ENCODE measurements at places on chromosomes 7 and 10.

GRCh38 chr10:121335386-121335925, 262.8 kb downstream of the FGFR2 start:
- no peak for DNase-seq

GRCh38 chr7:149291036-149291780, 29.2 kb downstream of the ZNF783 start:
- no peak for DNase-seq

- DNase-seq, result no peak
Measured at GRCh38 chr7:2710286-2710655, 22.3 kb downstream of the AMZ1 start.

DNA sequence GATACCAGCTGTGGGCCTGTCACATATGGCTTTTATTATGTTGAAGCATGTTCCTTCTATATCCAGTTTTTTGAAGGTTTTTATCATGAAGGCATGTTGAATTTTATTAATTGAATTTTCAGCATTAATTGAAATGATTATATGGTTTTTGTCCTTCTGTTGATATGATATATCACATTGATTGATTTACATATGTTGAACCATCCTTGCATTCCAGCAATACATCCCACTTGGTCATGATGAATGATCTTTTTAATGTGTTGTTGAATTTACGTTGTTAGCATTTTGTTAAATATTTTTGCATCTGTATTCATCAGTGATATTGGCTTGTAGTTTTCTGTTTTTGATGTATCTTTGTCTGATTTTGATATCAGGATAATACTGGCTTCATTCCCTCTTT, 21.2 kb downstream of the PRSS37 start:
- no peak for DNase-seq

GRCh38 chr7:35657125-35657524, 37.8 kb downstream of the HERPUD2 start:
- no peak for DNase-seq

DNA sequence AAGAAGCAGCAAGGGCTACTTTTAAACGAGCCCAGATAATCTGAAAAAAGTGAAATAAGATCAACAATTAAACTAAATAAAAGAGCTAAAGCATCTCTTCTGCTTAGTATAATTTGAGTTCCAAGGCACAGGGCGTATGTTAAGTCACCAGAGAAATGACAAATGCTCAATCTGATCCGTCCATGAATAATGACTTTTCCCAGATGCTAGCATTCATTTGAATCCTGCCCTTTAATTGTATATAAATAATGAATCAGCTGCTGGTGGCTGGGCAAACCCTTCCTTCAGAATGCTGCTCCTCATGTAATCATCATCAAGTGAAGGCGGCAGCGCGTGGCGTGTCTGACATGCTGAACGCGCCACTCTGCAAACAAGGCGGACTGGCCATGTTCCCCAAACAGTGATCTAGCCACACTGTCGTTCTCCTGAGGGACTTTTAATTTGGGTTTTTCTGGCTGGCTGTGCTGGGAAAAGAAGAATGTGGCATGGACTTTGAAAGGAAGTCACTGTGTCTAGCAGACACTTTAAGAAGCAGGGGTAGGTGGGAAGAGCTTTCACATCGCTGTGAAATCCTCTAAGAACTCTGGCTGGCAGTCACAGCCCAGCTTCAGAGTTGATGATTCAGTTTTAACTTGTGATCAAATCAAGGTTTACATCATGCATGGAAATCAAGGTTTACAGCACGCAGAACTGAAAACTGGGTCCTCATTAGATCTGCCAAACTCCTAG, 70.7 kb downstream of the BEND7 start:
- no peak for DNase-seq

GRCh38 chr10:80504158-80504811, 33.4 kb upstream of the SH2D4B start:
- no peak for DNase-seq

DNA sequence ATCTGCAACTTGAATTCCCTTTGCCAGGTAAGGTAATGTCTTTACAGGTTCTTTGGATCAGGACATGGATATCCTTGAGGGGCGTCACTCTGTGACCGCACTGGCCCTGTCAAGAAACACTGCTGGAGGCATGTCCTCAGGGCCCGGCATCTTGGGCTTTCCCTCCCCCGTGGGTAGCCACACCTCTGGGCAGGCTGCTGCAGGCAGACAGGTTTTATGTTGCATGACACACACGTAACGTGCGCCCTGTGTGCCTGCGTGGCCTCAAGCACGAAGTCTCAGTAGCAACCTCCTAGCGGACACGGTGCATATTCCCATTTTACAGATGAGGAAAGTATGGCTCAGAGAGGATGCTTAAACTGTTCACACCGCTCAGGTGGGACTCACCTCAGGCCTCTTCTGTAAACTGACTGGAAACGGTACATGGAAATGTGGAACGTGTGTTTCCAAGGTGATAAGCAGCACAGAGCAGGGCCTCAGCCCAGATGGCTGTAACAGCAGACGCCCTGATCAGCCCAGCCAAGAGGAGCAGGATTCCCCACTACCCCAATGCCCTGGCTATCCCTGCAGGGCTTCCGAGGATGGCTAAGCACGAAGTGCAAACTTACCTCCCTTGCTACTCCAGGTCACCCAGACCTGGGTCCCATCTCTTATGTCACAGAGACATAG, 553.6 kb downstream of the TCERG1L start:
- no peak for DNase-seq

DNA sequence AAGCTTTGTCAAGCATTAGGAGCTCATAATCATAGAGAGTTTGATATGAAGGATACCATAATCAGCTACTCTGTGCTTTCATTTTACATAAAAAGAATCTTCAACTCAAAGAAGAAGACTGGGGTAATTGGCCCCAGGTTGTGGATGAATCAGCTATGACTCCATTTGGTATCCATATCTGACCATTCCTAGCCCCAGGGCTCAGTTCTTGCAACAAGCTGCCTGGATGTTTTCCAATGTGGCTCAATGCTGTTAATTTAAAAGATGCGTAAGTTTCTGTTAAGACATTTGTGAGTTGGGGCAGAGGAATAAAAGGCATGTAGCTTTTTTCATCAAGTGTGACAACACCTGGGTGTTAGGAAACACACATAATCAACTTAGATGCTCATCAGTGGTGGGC, 951.1 kb downstream of the NRG3 start:
- DNase-seq, result no peak

DNA sequence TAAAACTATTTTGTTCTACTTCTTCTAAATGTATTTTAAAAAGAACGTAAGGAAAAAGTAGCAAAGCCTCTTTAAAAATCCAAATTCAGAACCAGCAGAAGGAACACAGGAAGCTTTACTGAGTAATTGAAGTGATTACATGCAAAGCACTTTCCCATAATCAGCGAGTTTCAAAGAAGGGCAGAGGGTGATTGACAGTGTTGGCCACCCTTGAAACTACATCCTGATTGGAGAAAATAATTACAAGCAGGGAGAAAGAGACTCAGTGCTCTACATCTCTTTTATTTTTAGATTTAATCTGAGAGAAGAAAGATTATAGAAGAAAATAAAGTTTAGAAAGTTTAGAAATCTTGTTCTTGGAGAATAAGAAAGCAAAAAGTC, 20.3 kb upstream of the HGF start:
- no peak for DNase-seq

GRCh38 chr7:37216156-37216852, 232.4 kb downstream of the ELMO1 start:
- DNase-seq, result no peak

- no peak for DNase-seq
Measured at GRCh38 chr10:100341953-100342626, 4.9 kb upstream of the SCD start.

- no peak for DNase-seq
Measured at GRCh38 chr10:28875549-28876081, 198.3 kb downstream of the BAMBI start.

DNA sequence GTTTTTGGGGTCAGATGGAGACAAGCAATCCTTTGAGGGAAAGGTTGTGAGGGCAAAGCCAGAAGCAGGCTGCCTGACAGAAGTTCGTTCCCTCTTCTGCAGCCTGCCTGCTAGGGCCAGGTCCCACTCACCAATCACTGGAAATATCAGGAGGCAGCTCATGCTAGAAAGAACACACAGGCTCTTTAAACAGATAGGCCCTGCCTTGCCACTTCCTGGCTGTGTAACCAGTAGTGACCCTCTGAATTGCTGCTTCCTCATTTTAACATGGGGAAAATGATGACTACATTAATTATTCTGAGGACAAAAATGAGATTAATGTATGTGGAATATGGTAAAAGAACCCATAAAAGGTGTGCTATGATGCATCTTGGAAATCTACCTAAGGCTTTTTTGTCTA, 50.5 kb upstream of the MRLN start:
- DNase-seq, result no peak

- no peak for DNase-seq
Measured at GRCh38 chr10:20954519-20954918, 57.4 kb upstream of the NEBL start.

DNA sequence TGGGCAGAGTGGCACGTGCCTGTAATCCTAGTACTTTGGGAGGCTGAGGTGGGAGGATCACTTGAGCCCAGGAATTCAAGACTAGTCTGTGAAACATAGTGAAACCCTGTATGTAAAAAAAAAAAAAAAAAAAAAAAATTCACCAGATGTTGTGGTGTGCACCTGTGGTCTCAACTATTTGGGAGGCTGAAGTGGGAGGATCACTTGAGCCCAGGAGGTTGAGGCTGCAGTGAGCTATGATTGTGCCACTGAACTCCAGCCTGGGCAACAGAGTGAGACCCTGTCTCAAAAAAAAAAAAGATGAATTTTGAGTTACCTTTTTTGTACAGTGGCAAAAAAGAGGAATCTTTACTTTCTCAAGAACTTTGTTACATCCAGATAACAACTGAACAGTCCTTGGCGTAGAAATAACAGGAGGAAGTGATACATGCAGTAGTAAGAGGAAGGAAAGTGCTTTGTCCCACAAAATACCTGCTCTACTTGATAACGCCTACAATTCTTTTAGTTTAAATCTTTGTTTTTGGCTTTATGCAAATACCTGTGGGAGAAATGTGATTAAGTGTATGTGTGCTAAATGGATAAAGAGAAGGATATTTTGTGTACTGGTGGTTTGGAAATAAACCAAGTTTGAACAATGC, 29.3 kb downstream of the SPAG6 start:
- no peak for DNase-seq

- DNase-seq, result no peak
Measured at GRCh38 chr7:106061301-106061979, 50.7 kb downstream of the SYPL1 start.

DNA sequence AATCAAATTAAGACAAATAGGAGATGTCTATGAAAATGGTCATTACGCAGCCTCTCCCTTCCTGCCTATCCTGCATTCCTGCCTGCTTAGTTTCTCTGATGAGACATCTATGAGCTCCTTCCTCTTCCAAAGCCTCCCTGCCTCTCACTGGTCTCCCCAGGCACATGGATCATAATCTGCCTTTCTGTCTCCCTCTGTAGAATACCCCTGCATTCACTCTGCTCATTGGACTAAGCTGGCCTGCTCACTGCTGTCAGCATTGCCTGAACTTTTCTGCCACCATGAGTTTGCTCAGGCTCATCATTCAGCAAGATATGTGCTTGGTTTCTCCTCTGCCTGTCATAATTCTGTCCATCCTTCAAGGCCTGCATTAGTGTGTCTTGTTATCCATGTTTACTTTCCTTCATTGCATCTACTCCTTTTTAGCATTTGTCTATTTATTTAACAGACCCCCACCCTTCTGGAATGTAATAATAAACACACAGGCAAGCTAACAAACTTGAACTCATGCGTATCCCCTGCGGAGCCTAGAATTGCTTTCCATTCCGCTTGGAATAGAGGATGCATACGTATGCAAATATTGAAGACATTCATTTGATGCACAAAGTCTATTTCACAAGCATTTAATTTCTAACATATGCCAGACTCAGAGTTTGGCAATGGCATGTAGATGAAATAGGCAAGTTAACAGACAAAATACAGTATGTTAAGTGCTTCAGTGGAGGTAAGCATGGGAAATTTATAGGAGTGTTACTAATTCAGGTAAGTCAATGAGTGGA, 88.3 kb downstream of the PTPRZ1 start:
- no peak for DNase-seq

GRCh38 chr10:122148876-122149560, 122.1 kb upstream of the BTBD16 start:
- no peak for DNase-seq

GRCh38 chr7:20458521-20458920, 127.8 kb downstream of the ITGB8 start:
- no peak for DNase-seq

GRCh38 chr7:97480772-97481390, 251.0 kb upstream of the TAC1 start:
- DNase-seq, result no peak

GRCh38 chr7:34750636-34751035, 92.6 kb downstream of the NPSR1 start:
- no peak for DNase-seq
